Right atrium auricular region (tissue), 2 donors: ENCODE measurements at places on chromosomes 11 and 22. TPM values are rescaled to one million over a fixed set of nuclear protein-coding genes. Genes with fewer than 3 reads are reported as not detected.

CWC15 gene
- total RNA-seq: 45.3 TPM

HEPHL1 gene
- not detected for total RNA-seq

MISFA gene
- 1.3 TPM for total RNA-seq

DNA sequence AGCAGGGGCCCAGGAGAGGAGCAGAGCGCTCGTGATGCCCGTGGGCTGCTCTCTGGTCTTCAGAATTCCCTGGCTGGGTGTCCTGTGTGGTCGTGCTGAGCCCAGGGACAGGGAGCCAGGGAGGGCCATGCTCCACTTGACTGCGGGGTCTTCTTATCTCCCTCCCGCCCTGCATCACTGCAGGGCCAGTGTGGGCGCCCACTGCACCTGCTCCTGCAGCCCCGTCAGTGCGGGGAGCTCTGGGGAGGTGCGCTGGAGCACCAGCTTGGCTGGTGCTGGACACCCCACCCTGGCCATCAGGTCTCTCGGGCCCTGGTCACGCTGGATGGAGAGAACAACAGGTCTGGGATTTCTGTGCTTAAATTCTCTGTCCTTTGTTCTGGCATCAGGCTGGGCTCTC, 31.8 kb downstream of the B3GAT1 start:
- DNase-seq: no peak

- DNase-seq: no peak
Observed at GRCh38 chr11:128483211-128483788, 104.1 kb downstream of the ETS1 start.

- DNase-seq: no peak
Observed at GRCh38 chr11:115081972-115082371, 403.6 kb downstream of the NXPE2 start.

HPX gene
- total RNA-seq: 0.20 TPM
